ENCODE measurements at places on chromosomes 12 and 14.
A peak's percentile ranks its signal among the peaks of the same experiment; 100 is the strongest.

- no peak for DNase-seq
Observed at GRCh38 chr12:27900920-27901879, 71.3 kb downstream of the PTHLH start.

- no peak for DNase-seq
Observed at GRCh38 chr14:29799464-29800095, 128.1 kb downstream of the PRKD1 start.

GRCh38 chr14:64409126-64409920, 21.2 kb downstream of the MTHFD1 start:
- no peak for DNase-seq

DNA sequence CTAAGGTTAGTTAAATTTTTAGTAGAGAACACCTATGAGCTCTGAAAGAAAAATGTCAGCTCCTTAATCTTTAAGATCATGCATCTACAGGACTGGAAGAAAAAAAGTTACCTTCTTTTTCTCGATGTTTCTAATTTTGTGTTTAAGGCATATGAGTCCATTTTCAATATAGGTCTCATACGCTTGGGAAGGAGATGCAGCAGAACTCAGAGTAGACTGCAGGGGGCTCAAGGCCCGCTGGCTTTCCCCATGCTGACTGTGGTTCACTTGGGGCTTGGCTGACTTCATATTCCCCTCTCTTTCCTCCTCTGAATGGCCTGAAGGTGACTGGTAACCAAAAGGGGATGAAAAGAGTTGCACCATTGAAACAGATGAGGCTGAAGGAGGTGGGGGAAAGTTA, 1.5 kb downstream of the CAPRIN2 start:
- no peak for DNase-seq

DNA sequence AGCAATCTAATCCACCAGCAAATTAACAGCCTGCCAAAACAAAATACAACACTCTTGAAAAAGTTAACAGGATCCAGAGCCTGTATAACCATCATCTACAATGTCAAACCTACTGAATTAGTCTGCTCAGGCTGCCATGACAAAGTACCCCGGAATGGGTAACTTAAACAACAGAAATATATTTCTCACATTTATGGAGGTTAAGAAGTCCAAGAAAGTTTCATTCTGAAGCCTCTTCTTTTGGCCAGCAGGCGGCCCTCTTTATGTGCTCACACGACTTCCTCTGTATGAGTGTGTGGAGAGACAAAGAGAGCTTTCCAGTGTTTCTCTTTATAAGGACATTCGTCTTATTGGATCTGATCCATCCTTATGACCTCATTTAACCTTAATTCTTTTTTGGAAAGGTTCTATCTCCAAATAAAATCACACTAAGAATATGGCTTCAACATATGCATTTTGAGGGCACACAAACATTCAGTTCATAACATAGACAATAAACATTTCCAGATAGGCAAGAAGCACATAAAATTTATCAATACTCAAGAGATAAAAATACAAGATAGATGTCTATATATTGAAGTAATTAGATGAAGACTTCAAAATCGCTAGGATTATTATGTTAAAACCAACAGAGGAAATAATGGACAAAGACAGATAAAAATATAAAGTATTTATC, 5.9 kb upstream of the RERG start:
- DNase-seq = no peak

- no peak for DNase-seq
Observed at GRCh38 chr12:10362325-10362724, 27.5 kb downstream of the KLRK1 start.

DNA sequence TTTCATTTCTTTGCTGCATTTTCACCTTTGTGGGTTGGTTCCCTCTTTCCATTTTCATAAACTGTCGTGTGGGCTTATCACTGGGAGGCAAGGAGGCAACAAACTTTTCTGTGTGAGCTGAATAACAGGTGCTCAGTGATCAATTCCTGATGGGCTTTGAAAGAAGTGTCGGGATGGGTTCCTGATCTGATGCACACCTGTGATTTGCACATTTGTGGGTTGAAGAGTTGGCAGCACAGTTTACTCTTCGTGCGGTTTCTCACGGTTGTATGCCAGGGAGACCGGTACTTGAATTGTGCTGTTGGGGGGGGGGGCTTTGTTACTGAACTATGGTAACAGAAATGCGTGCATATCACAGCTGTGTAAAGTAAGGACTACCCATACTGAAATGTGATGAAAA, 16.0 kb upstream of the ASPG start:
- no peak for DNase-seq

- DNase-seq = no peak
Observed at GRCh38 chr14:96713426-96713825, 83.8 kb upstream of the VRK1 start.

DNA sequence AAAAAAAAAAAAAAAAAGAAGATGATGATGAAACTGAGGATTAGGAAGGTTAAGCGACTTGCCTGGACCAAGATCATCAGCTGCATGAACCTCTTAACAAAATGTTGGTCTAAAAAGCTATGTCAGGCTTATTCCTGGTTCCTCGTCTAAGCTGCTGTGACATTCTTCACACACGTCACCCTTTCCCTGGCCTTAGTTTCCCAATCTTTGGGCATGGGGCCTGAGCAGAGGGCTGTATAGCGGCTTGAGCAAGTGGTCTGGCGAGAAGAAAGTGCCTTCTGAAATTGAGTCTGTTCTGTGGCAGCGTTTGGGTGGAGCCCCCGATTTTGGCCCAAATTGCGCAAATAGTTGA, 58.7 kb upstream of the CCND2 start:
- DNase-seq = no peak

DNA sequence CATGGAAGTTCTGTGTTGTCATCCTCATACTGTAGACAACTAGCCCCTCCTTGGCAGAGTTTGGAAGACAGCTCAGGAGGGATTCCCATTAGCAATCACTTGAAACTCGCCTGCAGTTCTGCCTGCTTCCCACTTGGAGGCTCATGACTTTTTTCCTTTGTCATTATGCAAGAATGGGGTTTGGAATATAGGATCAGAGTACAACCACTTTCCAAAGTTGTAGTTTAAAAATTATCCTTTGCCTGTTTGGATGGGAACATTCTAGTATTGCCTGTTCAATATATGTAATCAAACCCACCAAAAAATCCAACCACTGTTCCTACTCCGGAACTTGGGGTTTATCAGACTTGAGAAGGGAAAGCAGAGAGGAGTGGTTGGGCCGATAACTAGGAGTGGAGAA, 2.1 kb upstream of the GPD1 start:
- no peak for DNase-seq

DNA sequence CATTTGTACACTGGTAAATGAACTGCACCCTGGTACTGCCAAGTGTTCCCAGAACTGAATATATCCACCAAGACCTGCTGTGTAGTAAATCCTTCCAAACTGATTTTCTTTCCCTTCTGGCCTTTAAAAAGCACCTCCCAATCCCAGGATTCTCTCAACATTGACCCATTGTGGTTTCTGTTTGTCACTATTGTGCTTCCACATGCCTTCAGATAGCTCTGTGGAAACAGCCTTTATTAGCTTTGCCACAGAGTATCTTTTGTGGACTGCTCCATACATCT, 949 bp upstream of the KIF21A start:
- no peak for DNase-seq

- peak; percentile 36 for DNase-seq
Observed at GRCh38 chr14:67618617-67619063, 1.1 kb upstream of the ARG2 start.

- DNase-seq = no peak
Observed at GRCh38 chr14:22802860-22803686, 12.2 kb downstream of the SLC7A7 start.

DNA sequence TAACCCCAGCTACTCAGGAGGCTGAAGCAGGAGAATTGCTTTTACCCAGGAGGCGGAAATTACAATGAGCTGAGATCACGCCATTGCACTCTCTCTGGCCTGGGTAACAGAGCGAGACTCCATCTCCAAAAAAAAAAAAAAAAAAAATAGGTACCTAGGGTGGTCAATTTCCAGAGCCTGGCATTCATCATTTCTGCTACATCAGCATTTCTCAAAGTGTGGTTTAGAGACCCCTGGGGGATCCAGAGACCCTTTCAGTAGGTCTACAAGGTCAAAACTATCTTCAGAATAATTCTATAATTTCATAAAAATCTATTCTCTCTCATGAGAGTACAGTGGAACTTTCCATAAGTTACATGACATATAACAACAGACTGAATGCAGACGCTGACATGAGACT, 19.9 kb downstream of the CERS5 start:
- no peak for DNase-seq

DNA sequence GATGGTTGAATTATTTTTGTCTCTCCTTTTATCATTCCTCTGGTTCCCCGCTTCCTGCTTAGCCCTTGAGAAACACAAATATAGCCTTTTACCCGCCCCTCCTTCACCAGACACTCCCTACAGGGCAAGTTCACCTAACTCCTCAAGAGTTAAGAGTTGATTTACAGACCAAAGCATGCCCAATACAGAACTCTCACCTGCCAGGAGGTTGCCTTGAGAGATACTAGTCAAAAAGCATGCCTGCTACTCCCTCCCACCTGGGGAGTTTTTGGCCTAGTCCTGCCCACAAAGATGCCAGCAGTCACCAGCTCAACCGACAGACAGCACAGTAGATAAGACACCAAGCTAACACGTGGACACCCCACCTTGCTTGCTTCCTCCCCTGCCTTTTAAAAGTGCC, 11.2 kb downstream of the LGMN start:
- no peak for DNase-seq

- DNase-seq = no peak
Observed at GRCh38 chr14:75986439-75986765, 839 bp downstream of the IFT43 start.

- no peak for DNase-seq
Observed at GRCh38 chr12:5586201-5586600, 154.3 kb downstream of the NTF3 start.

DNA sequence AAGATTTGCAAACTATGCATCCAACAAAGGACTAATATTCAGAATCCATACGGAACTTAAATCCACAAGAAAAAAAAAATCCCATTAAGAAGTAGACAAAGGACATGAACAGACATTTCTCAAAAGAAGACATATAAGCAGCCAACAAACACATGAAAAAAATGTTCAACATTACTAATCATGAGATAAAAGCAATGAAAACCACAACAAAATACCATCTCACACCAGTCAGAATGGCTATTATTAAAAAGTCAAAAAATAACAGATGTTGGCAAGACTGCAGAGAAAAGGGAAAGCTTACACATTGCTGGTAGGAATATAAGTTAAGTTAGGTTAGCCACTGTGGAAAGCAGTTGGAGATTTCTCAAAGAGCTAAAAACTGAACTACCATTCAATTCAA, 16.2 kb downstream of the CDK17 start:
- DNase-seq = no peak

- DNase-seq = no peak
Observed at GRCh38 chr14:105508069-105508468, 17.0 kb downstream of the TEDC1 start.

GRCh38 chr14:68722968-68723566, 69.8 kb downstream of the ZFP36L1 start:
- DNase-seq = no peak

DNA sequence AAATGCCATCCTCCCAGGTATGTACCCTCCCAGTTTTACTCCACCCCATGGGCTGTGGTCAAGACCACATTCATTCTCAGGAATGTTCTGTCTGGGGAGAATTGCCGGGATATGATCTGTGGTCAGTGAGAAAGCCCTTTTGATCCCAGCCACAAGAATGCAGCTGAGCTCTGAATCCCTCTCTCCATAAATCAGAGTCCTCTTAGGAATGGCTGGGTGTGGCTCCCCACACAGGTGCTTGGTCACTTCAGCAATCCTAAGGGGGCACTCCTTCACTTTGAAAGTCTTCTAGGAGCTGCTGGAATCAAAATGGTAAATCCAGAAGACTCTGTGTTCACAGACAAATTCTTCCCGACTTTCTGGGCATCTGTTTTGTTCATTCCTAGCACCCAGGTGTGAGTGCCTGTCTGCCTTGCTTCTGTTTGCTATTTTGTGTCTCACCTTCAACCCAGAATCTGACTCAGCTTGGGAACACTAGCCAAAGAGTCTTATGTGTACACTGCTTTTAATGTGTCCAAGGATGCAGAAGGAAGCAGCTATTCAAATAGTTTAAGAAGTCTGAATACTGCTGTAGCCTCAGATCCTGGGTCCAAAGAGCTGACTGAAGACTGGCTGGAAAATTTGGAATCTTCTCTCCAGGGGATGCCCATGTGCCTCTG, 144.6 kb upstream of the CDKN3 start:
- DNase-seq = no peak

DNA sequence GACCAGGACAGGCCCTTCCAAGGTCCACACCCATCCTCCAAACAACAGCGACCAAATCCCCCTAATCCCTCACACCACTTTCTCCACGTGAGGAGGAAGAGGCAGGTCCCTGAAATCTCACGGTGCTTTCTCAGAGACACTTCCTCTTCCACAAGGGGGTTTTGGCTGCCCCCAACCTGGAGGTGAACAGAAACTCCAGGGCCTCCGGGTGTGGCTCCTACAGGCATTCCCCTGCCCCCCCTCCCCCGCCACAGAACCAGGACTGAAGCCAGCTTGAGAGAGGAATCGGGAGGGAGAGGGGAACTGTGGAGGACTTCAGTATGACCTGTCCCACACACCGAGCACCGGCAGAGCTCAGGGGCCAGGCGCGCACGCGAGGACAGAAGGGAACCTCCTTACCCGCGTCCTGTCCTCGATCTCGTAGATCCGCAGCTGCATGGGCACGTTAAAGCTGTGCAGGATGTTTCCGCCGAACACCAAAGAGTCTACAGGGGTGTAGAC, 60.2 kb downstream of the KDM2B start:
- no peak for DNase-seq

DNA sequence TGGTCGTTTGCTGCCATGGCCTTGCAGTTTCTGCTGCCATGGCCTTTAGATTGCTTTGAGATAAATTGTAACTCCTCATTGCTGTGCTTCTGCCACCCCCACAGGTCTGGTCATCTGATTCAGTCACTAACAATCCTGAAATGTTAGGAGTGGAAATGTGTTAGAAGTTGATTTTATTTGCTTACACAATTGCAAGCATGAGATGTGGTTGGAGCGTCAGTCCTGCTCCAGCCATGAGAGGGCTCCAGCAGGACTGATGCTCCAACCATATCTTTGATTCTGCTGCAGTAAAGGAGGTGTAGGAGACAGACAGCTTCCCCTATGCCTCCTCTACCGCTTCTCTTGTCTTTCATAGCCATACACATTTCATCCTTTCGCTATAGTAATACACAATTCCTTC, 226.8 kb upstream of the RGS6 start:
- DNase-seq = no peak

DNA sequence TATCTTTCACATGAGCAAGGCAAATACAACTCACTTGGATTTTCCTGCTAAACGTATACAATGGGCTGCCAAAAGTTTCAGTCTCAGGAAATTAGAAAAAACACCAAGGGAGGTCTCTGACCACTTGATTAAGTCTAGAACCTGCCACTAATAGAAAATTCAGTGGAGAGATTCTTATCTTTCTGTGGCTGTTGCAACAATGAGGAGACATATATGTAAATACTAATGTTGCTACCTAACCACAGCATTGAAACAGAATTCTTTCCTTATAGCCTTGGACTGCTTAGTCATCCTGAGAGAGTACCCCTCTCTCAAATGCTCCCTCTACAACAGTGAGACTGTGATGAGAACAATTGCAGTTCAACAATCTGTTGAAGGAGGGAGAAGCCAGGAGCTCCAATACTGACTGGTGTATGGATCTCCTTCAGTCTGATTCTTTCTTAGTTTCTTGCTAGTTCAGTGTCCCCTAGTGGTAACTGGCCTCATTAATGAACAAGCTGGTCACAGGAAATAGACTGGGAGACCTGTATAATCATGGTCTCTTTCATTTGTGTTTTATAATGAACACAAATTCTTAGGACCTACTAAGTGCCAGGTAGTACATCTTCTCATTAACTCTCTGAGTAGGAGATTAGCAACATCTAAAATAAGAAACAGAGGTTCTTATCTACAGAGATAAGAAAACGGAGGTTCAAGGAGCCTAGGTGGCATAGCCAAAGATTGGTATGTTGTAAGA, 164.5 kb downstream of the SLC38A4 start:
- peak; percentile 45 for DNase-seq
